ENCODE measurements at places on chromosomes 7 and 10.

DNA sequence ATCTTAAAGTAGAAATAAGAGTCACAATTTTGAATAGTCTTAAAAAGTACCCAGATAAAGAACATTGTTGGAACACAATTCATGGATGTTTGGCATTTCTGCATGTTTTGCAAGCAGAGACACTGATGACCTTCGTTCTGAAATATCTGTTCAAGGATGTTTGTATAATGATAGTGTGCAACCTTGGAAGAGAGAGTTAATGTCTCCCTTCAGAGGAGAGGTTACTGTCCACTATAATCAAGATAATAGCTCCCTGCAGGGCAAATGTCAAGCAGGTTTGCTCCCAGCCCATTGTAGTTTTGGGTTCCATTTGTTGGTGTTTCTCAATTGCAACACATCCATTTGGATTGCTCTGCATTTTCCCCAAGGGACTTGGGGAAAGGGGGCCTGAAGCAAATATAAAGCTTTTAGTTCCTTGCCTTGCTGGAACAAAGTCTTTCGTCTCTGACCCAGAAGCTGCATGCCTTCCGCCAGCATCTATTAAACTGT is 45.2 kb downstream of the COL1A2 start:
- DNase-seq: no peak

DNA sequence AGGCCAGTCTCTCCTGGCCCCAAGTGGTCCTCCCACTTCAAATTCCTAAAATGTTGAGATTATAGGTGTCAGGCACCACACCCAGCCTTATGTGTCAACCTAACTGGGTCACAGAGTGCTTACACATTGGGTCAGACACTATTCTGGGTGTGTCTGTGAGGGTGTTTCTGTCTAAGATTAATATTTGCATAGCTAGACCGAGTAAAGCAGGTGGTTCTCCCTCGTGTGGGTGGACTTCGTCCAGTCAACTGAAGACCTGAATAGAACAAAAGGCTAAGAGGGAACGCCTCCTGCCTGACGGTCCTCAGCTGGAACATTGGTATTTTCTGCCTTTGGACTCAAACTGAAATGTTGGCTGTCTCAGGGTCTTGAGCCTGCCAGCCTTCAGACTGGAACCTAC is 11.5 kb downstream of the PPIF start:
- DNase-seq: no peak

DNA sequence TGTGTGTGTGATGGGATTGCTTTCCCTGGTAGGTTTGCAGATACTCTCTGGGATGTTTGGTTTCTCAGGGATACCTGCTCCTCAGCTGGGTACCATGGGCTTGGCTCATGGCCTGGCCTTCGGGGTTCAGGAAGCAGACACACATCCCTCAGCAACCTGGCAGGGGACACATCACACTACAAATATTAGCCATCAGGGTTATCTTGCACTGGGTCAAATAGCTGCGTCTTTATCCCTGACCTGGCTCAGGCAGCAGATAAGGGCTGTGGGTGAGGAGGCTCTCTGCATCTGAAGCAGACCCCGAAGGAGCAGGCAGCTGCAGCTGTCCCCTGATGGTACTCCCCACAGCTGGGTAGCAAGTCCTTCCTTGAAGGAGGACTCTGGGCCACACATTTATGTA is 25.7 kb upstream of the CDHR3 start:
- DNase-seq: no peak

- no peak for DNase-seq
Measured at GRCh38 chr7:79988653-79989052, 146.0 kb upstream of the GNAI1 start.

GRCh38 chr10:31822616-31823318 is 105.9 kb downstream of the ARHGAP12 start:
- DNase-seq: no peak

DNA sequence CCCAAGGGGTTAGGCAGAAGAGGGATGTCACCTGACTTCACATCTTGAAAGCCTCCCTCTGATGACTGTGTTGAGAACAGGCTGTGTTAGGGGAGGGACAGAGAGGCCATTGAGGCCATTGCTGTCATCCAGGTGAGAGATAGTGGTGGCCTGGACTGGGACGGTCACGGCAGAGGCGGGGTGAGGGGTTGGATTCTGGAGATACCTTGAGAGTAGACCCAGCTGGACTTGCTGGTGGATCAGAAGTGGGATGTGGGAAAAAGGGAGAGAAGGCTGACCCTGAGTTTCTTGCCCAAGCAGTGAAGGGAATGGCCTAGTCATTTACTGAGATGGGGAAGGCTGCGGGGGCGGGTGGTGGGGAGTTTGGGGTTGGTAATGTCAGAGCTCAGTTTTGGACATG is 13.6 kb downstream of the MTURN start:
- no peak for DNase-seq

- DNase-seq: no peak
Measured at GRCh38 chr10:62234077-62234605, 34.5 kb downstream of the RTKN2 start.

DNA sequence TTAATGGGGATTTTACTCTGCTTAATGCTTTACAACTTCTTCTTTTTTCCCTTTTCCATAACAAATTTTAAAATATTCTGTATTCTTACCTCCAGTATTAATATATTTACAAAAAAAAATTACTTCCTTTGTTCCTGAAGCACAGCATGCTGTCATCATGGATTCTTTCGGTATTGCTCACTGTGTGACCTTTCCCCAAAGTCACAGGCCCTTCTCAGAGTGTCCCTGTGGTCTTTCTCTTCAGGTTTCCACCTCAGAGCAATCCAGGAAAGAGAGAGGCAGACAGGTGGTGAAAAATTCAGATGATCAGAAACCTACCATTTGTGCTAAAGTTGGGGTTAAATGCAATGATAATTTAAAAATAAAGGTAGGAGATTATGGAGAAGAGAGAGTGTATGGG is 13.0 kb downstream of the AOAH start:
- DNase-seq: no peak

DNA sequence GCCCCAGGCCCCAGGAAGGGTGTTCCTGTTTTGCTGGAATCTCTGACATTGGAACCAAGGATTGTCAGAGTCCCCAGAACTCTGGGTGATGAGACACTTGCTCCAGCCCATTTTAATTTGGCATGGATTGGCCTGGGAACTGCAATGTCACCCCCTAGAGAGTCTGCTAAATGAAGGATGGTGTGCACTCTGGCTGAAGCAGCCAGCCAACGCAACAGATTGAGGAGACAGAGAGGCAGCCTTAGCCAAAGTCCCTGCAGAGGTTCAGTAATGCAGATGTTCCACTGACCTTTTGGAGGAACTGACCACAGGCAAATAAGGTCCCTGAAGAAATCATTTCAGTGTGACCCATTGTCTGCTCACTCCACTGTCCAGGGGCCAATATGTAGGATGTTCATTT is 13.4 kb downstream of the LRRC18 start:
- DNase-seq: no peak

DNA sequence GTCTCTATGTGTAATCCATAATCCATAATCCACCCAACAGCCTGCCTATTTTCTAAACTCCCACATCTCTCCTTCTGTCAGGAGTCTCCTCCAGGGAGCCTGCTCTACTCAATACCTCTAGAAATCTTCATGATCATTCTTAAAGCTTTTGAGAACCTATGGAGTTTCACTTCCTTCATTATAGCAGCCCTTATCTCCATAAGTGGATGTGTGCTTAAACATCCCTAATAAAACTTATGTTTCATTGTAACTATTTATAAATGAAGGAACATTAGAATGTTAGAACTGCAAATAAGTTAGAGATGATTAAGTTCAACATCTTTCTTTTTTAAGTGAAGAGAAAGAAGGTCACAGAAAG is 8.5 kb downstream of the CPED1 start:
- no peak for DNase-seq

DNA sequence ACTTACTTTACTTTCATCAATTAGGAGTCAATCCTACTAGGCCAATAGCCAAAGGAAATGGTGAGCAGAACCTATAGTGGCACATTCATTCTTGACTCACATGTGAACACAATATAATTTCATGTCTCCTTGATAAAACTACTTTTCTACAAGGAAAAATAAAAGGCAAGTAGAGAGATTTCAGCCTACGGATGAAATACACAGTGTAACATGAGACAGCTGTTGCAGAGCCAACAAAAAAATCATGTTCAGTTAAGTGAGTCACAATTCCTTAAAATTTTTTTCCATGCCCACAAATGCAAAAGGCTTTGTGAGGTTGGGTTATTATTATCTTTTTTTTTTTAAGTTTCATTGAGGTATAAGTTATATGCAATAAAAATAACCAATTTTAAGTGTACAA is 54.8 kb downstream of the GPR141 start:
- DNase-seq: no peak

DNA sequence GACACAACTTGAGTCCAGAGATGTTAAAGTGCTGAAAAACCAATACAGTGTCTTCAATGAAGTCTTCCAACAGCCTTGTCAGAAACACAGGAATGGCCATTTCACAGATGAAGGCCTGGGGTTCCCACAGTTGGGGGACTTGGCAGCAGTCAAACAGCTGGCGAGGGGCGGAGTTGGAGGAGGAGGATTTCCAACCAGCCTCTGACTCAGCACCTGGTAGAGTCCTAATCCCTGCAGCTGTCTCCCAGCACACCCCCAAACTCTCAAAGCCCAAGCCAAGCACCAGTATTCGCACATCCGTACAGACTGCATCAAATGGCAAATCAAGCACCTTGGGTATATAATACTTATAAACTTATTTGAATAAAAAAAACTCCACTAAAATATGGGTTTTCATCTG is 28.0 kb downstream of the CTBP2 start:
- DNase-seq: no peak

GRCh38 chr10:97574374-97575126 is 2.0 kb downstream of the ANKRD2 start:
- DNase-seq: peak; percentile 94

- DNase-seq: no peak
Measured at GRCh38 chr7:95578299-95578855, 17.9 kb downstream of the PDK4 start.

- peak; percentile 15 for DNase-seq
Measured at GRCh38 chr10:112898540-112899390, 51.3 kb upstream of the TCF7L2 start.

- DNase-seq: no peak
Measured at GRCh38 chr7:107926481-107926880, 35.5 kb downstream of the DLD start.

DNA sequence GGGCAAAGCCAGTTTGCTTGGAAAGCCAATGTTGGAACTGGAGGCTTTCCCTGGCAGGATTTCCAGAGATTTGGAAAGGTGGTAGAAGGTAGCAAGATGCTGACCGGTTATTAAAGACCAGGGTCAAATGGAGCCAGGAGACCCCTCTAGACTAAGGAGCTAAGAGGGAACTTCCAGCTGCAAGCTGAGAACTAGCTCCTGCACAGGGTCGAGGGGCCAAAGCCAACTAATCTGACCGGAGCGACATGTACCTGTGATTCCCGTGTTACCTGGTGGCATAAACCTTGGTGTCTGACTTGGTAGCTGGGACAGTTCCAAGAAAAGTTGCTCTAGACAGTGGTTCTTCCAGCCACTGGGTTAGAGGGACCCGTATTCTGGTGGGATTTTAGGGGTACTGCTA is 41.8 kb downstream of the SPDYE5 start:
- no peak for DNase-seq

GRCh38 chr7:100933734-100934133 is 15.6 kb upstream of the MUC3A start:
- DNase-seq: no peak

DNA sequence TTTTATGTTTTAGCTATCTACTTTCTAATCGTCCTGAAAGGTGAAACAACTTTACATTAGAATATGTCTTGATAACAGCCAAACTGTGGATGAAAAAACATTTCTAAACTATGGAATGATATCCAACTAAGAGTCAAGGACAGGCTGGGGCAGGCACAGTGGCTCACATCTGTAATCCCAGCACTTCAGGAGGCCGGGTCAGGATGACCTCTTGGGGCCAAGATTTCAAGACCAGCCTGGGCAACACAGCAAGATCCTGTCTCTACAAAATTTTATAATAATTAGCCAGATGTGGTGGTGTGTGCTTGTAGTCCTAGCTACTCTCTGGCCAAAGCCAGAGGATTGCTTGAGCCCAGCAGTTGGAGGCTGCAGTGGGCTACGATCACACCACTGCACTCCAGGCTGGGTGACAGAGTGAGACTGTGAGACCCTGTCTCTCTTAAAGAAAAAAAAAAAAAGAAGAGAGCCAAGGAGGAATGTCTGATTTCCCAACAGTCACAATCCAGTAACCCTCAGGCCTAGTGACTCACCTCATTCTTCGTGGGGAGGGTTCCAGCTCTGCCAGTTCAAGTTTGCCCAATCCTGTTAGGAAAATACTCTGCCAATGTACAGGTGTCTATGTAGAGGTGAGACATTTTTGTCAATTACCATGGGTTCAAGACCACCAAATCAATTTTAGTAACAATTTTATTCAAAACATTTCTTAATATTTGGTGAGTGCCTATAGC is 14.6 kb upstream of the FZD1 start:
- DNase-seq: peak; percentile 38

DNA sequence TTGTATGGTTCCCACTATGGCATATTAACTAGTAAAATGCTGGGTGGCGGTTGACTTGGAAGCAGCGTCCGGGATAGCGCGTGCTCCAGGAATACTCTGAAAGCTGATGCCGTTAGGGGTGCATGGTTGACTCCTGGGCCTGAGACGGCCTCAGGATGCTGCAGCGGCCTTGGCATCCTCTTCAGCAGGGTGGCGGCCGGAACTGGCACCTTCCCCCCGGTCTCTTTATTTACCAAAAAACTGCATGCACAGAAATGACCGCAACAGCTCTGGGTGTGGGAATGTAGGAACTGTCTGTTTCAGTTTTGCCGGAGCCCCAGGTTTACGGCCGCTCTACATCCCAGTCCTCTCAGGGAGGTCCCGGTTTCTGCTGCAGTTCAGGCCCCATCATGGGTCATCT is 28.8 kb downstream of the PFKP start:
- no peak for DNase-seq

GRCh38 chr7:155959894-155960293 is 147.6 kb upstream of the SHH start:
- DNase-seq: no peak

DNA sequence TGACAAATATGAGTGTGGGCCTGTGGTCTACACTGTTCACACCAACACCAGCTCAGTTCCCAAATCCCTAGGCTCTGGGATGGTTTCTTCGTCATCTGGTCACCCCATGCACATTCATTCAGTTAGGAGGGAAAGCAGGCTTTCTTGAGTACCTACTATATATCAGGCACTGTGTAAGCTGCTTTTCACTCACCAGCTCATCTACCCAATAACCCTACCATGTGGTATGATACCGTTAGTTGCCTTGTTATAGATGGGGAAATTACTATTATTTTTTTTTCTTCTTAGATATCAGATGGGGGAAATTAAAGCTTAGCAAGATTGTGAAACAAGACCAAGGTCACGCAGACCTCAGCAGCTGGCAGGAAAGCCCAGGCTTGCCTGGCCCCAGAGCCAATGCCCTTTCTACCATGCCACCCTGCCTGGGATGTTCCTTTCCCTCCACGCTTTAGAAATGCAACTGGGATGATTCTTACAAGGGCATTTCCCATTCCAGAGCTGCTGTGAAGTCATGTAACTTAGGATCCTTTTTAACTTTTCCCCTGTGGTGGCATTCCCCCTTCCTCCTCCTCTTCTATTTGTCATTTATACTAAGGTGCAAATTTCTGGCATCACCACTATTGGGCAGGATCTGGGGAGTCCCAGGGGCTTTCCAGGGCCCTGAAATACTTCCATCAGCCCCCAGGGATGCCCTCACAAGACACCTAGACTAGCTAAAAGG is 93.1 kb upstream of the EFCAB10 start:
- no peak for DNase-seq

GRCh38 chr10:91511549-91512330 is 101.6 kb downstream of the HECTD2 start:
- DNase-seq: no peak

All from thyroid gland (tissue), 4 donors.